ENCODE measurements at places on chromosomes 5 and 9.

DNA sequence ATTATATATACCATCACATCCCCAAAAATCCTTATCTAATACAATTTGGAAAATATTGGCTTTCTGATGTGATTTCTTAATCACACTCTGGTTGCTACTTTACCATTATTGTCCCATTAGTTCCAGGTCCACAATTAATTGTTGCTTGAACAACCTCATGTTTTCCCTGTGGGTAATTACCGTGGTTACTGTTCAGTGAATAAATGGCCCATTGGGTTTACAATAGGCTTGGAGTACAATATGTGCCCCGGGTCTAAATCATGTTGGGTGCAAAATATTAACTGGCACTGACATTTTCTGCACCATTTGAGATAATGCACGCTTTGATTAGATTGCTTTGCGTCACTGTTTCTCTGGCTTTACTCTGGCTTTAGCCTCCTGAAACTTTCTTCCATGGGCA is 163.7 kb downstream of the GABBR2 start:
- no peak for DNase-seq

DNA sequence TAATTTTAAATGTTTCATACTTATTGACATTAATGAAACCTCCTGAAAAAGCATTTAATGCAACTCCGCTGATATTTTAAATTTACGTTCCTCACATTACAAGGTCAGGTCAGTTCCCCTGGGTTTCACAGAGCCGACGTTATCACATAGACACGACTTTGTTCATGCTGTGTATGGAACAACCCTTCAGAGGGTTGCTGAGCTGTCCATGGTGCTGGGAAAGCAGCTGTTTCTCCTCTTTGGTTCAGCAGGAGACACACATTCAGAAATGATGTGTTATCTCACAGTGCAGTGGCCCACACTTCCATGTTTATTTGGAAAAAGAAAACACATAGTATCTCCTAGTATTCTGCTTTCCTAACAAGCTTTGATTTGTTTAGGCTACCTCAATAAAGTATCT is 53.5 kb downstream of the PPP2R2B start:
- DNase-seq = no peak

DNA sequence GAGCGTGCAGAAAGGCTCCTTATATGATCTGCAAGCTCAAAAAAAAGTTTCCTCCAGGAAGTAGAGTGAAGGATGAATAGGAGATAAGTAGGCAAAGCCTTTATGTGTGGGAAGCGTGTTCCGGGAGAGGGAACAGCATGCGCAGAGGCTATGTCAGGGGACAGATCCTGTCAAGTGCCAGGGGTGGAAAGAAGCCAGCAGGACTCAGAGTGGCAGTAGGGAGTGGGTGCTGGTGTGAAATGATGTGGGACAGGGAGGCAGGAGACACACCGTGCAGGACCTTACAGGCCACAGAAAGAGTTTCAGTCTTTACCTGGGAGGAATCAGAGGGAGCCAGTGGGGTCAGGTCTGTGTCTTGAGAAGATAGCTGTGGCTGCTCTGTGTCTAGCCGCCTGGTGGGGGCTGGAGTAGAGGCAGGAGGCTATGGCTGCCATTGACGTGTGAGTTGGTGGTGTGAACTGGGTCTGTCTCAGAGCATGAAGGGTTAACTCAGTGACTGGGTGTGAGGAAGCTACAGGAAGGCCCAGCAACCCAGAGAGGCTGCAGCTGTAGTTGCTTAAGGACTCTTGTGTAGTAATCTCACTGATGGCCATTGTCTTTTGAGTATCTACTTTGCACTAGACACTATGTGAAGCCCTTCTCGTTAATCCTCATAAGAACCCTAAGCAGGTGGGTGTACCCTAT is 71.3 kb downstream of the PPARGC1B start:
- no peak for DNase-seq

GRCh38 chr5:78527054-78527859 is 121.3 kb downstream of the LHFPL2 start:
- DNase-seq = no peak

- DNase-seq = no peak
Observed at GRCh38 chr5:2353211-2353610, 398.3 kb downstream of the IRX2 start.

GRCh38 chr5:2906302-2907090 is 155.0 kb upstream of the IRX2 start:
- DNase-seq = no peak

DNA sequence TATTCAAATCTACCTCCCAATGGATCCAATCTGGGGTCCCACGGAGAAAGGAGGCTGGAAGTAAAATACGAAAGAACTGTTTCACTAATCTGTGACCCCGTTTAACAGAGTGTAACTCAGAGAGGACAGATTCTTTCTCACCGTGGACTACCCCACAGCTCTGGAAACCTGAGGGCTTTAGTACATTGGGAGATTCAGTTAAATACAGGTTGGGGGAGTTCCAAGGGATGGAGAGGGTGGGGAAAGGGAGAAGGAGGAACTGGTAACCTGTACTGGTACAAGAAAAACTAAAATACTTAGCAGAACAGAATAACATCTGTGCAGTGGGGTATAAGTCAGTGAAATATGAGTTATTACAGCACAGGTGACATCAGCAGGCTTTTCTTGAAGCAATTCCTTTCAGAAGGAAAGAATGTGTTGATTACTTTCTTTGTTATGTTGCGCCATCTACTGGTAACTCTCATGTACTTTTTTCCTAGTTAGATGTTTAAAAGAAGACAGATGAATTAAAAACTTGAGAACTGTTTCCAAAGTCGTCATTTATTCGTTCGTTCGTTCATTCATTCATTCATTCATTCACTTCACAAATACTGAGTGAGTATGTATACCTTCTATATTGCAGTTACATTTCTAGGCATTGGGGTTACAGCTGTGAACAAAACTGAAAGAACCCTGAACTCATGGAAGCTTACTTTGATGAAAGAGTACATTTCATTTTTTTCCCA is 30.0 kb upstream of the STOM start:
- DNase-seq = no peak

- no peak for DNase-seq
Observed at GRCh38 chr5:152170350-152170749, 234.7 kb downstream of the NMUR2 start.

DNA sequence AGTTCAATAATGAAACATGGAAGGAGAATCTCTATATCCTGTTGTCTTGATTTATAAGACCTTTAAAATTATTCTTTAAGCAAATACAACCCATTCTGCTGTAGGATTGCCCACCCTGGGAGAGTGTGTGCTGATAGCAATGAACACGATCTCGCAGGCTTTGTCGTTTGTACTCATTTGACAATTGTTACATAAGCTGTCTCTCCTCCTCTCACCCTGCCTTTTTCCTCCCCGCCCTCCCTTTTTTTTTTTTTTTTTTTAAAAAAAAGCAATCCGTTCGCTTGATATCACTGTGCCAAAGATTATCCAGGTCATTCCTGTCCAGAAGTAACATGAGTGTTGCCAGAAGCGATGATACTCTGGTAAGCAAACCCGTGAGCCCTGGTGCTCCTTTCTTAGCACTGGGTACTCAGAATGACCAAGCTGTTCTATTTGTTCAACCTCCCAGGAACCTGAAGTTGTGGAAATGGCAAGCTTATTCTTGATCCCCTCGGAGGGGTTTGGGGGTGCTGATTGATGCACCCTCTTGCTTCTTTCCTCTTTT is 82.7 kb upstream of the CTSL start:
- DNase-seq = no peak

- DNase-seq = no peak
Observed at GRCh38 chr9:93297659-93298497, 113.9 kb downstream of the WNK2 start.
